ENCODE measurements at places on chromosomes 6 and 20.
A peak's percentile ranks its signal among the peaks of the same experiment; 100 is the strongest.

- DNase-seq: no peak
Observed at GRCh38 chr20:55004044-55004443, 528.7 kb downstream of the DOK5 start.

GRCh38 chr6:156686995-156687788, 90.0 kb upstream of the ARID1B start:
- peak; percentile 74 for DNase-seq

- DNase-seq: no peak
Observed at GRCh38 chr6:139173172-139173571, 38.3 kb downstream of the HECA start.

GRCh38 chr6:158686791-158687381, 37.0 kb downstream of the SYTL3 start:
- DNase-seq: no peak

DNA sequence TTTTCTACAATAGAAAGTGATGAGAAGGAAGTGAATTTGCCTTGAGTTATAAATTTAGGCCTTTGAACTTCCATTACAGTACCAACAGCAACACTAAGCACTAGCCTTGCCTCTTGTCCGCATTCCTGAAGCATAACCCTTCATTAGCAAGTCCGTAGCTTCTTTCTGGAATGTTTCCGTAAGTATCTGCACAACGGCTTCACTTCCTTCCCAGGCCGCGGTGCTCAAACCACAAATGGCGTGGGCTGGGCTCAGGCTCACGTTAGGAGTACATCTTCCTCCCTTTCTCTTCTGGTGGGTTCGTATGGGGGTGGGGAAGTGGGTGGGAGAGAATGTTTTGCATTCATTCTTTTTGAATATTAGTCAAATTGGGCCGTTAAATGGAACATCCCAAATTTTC, 193.8 kb upstream of the SNX9 start:
- DNase-seq: no peak

GRCh38 chr6:34138191-34138590, 7.7 kb downstream of the GRM4 start:
- DNase-seq: no peak

DNA sequence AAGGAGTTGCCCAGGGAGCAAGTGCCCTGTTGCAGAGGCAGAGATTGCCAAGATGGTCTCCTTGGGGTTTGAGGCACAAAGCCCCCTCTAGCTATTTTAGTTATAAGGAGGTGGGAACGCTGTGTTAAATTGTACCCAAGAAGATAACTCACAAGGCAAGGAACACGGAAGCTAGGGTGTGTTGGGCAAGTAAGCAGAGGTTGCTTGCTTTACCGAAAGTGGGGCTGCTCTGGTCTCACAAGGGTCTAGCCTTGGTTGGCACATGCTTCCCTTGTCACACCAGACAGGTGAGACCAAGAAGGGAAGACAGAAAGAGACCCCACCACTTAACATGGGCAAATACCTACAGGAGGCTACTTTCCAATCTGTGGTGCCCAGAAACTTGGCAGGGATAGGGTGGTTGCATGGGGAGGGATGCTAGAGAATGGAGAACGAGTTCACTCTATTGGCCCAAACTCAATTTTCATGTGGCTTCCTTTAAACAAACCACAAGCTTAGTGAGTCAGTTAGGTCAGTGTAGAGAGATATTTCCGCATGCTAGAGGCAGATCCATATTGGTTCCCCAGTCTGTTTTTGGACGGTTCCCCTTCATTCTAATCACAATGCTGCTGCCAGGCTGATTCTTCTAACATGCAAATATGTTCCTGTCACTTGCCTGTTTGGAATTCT, 42.4 kb downstream of the PLAGL1 start:
- no peak for DNase-seq

- no peak for DNase-seq
Observed at GRCh38 chr6:160391419-160392116, 43.4 kb downstream of the SLC22A3 start.

- no peak for DNase-seq
Observed at GRCh38 chr6:17012421-17013225, 89.2 kb upstream of the STMND1 start.

DNA sequence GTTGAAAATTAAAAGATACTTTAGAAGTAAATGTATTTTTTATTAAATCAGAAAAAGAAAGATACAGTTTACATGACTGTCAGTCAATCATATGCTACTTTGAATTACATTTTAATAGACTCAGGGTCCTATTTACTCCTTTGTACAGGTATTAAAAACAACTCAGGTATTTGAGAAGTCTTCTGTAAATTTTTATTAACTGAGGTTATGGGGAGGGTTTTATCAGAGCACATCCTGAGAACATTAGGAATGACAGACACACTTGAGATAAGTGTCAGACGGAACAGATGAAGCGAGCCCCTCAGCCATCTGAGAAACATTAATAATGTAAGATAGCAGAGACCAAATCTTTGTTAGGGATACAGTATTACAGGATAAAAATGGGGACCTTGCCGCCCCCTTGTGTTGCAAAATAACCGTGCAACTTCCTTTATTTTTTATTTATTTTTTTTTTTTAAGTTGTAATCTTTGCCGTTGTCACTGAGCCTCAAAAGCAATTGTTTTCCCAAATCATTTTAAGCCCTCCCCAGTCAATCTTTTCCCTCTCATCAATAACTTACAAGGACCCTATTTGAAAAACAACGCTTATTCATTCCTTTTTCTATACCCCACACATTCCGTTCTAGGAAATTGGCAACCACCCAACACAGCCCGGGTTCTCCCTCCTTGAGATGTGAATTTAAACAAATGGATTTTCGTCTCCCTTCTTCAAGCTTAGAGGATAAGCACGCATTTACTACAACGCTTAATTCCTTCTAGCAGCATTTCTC, 126.7 kb downstream of the BCAS1 start:
- no peak for DNase-seq

- DNase-seq: no peak
Observed at GRCh38 chr20:18263723-18264122, 24.6 kb upstream of the ZNF133 start.
